ENCODE measurements at places on chromosomes 5 and 9. TPM values are rescaled to one million over a fixed set of nuclear protein-coding genes. Genes with fewer than 3 reads are reported as not detected.

DNA sequence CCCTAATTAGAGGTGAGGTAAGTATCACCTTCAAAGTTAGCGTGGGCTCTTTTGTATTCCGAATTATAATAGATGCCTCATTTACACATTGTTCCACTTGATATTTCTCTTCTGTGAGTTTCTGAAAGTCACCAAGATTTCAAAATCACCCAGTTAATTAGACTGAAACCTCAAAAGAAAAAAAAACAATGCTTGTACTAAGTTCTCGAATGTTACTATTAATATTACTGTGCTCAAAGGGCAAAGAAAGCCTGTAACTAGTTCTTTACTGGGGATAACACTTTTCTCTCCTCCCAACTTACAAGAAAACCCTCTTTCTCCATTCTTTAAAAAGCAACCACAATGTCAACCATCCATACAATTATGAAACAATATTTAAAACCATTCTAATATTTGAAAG, 98.5 kb downstream of the STRBP start:
- DNase-seq, result no peak

DNA sequence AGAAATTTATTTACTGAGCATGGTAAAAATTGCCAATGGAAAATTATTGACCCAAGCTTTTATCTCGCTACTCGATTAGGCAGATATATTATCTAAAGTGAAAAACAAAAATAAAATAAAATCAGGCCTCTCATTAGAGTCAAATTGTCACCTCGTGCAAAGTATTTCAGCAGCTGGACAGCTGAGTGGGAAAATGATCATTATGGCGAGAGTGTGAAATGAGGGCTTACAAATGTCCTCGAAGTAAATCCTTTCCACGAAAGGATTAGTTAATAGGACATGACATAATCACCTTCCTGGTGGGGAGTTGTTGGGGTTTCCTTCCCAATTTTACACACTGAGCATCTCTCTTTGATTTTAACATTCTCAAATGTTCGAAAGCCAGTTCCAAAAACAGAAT, 5.4 kb upstream of the DPYSL3 start:
- no peak for DNase-seq

GRCh38 chr9:14095277-14095676, 218.7 kb downstream of the NFIB start:
- no peak for DNase-seq

- DNase-seq, result no peak
Measured at GRCh38 chr5:167939686-167940085, 351.8 kb upstream of the WWC1 start.

- DNase-seq, result no peak
Measured at GRCh38 chr9:86774116-86774515, 173.2 kb downstream of the GAS1 start.

- DNase-seq, result no peak
Measured at GRCh38 chr9:38125889-38126288, 56.9 kb upstream of the SHB start.

NR5A1 gene
- total RNA-seq, result not detected

DNA sequence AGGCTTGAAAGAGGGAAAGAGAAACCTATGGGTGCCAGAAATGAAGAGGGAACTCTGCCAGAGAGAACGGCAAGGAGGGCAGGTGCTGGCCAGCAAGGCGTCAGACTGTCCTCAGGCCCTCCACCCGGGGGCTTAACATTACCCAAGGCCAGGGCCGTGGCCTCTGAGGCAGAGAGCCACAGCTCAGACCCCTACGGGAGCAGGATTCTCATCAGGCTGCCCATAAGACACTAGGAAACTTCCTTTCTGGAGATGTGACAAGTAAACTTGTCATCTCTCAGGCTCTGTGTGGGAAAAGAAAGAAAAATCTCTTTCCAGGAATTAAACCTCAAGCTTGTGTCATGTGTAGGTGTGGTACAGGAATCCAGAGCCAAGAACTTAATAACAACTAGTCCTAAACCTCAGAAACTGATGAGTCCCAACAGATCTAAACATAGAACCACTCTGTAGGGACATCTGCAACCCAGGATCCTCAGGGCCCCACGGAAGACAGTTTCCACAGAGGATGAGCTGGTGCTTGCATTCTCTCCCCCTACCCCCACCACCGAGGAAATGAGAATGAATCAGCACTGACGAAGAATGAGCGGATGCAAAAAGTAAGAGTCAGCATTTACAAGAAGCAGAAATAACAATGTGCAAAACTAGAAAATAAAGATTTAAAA, 74.3 kb downstream of the DCP2 start:
- no peak for DNase-seq

GRCh38 chr9:89864257-89864656, 259.4 kb downstream of the GADD45G start:
- DNase-seq, result no peak

DIPK1B gene
- total RNA-seq, result 17.1 TPM

LPAR1 gene
- total RNA-seq, result 4.6 TPM

ZNF483 gene
- total RNA-seq, result 4.2 TPM

- no peak for DNase-seq
Measured at GRCh38 chr5:55232985-55233928, at the start of gene CCNO. Gene CCNO (minus strand): TSS chr5:55233608. CDS start chr5:55233523, 85 bp downstream.

Measured in kidney epithelial cell (primary cell).